ENCODE measurements at places on chromosomes 4 and X. TPM values are rescaled to one million over a fixed set of nuclear protein-coding genes. Genes with fewer than 3 reads are reported as not detected.

IL3RA gene
- 8.5 TPM for total RNA-seq

DNA sequence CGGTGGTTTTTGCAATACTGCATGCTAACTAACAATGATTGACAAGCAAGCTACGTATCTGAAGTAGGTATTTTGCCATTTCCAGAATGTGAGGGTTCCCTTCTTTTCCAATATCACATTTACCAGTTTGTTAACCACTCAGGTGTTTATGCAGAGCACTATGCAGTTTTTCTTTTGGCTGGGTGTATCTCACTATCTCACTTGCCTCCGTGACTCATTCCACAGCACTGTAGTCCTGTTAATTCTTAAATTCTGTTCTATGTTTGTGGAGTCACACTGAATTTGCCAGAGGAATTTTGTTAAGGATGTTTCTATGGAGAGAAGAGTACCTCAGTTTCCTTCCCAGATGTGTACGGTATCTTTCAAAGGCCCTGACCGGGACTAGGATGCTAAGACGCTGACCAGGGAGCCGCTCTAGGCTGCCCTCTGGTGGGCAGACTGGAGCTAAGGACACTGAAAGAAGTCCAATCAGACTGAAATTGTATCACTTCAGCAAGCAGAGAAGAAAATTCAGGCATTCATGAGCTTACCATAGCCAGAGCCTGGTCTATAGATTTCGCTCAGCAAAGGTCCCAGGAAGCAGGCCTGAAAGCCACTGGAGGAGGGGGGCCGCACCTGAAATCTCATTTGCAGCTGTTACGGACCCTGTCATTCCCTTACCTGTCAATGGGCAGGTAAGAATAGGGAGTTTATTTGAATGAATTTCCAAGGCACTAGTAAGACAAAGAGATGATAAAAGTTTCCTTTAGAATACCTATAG, 388.4 kb upstream of the SPOCK3 start:
- DNase-seq, result peak; percentile 47

DNA sequence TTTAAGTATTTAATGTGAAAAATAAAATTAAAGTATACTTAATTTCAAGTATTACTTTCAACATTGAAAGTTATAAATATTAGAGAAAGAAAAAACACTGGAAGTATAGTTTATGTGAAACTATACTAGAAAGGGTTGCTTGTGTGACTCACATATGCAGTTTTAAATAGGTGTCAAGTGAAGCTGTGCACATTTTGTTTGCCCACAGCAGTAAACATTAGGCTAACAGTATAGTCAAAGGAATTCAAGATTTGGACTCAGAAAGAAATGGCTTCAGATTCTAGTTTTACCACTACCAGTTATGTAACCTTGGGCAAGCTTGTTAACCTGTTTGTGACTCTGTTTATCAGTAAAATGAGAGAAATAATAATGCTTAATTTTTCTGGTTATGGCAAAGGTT, 148.2 kb downstream of the FAM47B start:
- no peak for DNase-seq

EVC gene
- 24.2 TPM for total RNA-seq

- no peak for DNase-seq
Observed at GRCh38 chr4:80058740-80059139, 14.3 kb downstream of the ANTXR2 start.

- DNase-seq, result no peak
Observed at GRCh38 chr4:185290018-185290607, 80.7 kb downstream of the SNX25 start.

SPANXB1 gene
- not detected for total RNA-seq

DNA sequence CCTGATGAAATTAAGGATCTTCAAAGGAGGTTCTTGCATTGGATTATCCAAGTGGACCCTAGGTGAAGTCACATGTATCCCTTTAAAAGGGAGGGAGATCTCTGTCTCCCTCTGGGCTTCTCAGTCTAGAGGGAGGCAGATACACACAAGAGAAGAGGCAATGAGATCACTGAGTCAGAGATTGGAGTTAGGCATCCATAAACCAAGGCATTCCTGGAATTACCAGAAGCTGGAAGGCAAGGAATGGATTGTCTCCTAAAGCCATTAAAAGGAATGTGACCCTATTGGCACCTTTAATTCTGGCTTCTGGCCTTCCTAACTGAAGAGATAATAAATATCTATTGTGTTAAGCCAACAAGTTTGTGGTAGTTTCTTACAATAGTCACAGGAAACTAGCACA, 383.2 kb downstream of the PACRGL start:
- no peak for DNase-seq

DNA sequence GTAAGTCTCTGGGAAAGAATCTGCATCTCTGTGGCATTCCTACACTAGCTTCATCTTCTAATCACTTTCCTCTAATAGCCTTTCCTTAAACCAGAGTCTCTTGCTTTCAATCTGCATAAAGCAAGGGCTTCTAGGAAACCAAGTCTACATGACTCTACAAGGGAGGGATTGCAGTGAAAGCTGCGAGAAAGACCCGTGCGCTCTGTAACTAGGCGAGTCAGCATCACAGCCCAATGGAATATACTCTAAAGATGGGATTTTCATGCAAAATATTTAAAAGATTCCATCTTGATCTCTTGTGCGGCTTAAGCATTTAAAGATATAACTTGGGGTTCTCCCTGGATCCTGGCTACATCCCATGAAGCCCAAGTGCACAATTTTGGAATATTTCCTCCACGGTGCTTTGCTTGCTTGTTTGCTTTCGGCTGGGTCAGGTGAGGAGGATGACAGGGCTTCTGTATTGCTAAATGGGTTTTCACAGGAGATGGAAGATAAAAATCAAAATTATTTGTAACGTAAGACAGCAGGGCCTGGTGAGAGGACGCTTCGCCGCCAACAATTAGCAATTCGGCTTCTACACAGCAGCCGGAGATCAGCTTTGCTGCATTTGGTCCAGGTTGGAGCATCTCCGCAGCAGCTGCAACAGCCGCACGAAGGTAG, 687 bp upstream of the GRIA2 start:
- DNase-seq, result no peak

GRCh38 chr4:178136736-178137345, 694.6 kb upstream of the AGA start:
- no peak for DNase-seq

PDCL2 gene
- total RNA-seq, result not detected

GRCh38 chr4:157806184-157806583, 366.6 kb downstream of the GASK1B start:
- no peak for DNase-seq

GRCh38 chrX:100643956-100644860, at the start of gene SRPX2:
TSS of gene SRPX2 (plus strand) at chrX:100644199. CDS start at chrX:100646323, 2,124 bp downstream.
- no peak for DNase-seq

- DNase-seq, result no peak
Observed at GRCh38 chr4:77629885-77630284, 24.3 kb downstream of the CXCL13 start.

GRCh38 chrX:43551590-43551989, 104.5 kb upstream of the MAOA start:
- no peak for DNase-seq

NUP62CL gene
- 6.1 TPM for total RNA-seq

GRCh38 chr4:159240687-159241086, 137.8 kb downstream of the RAPGEF2 start:
- no peak for DNase-seq

Data from mucosa of descending colon (tissue), 3 donors.